ENCODE measurements at places on chromosomes 2 and 18. TPM values are rescaled to one million over a fixed set of nuclear protein-coding genes. Genes with fewer than 3 reads are reported as not detected.

DPYSL5 gene
- not detected for total RNA-seq

NCKAP5 gene
- 1.2 TPM for total RNA-seq

SKOR2 gene
- total RNA-seq = not detected

HAAO gene
- total RNA-seq = not detected

ZNF396 gene
- total RNA-seq = 0.79 TPM

LYG2 gene
- not detected for total RNA-seq

GRCh38 chr18:14941792-14942191, 193.8 kb downstream of the ANKRD30B start:
- no peak for DNase-seq

GRCh38 chr2:219688560-219689445, 61.4 kb downstream of the SLC4A3 start:
- peak; percentile 97 for DNase-seq

DNA sequence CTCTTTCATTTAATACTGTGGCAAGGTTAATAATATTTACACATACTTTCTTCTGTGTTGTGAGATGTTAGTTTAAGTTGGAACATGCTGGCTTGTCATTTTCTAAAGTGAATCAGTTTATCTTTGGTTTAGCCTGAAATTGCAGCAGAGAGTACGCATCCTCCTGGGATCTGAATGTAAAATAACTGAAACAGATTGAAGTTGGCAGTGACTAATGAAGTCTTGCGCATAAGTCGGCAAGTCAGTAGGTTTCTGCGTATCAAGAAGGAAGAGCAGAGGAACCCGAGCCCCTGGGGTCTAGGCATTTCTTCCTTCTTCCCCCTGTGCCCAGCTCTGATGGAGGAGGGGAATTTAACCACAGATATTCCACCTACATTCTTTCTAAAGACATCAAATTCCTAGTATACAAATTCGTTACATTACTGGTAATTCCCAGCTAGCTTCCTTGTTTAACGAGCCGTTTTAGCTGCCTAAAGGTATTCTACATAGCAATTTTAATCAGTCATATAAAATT, 392.1 kb upstream of the RAB12 start:
- DNase-seq = no peak

- DNase-seq = peak; percentile 59
Observed at GRCh38 chr18:51110073-51110797, 80.2 kb downstream of the SMAD4 start.

DNA sequence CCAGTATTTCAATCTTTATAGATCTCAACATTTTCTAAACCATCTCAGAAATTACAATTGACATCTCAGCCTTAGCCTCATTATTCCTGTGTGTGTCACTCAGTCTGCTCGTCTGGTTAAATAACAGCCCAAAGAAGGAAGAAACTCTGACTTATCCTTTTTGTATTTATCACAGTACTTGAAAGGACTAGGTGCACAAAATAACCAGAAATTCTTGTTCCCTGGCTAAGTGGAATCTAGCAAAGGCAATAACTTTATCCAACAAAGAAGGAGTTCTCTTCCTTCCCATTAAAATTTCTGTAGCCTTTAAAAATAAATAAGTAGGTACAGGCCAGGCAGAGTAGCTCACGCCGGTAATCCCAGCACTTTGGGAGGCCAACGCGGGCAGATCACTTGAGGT, 139.9 kb upstream of the PID1 start:
- no peak for DNase-seq

DNA sequence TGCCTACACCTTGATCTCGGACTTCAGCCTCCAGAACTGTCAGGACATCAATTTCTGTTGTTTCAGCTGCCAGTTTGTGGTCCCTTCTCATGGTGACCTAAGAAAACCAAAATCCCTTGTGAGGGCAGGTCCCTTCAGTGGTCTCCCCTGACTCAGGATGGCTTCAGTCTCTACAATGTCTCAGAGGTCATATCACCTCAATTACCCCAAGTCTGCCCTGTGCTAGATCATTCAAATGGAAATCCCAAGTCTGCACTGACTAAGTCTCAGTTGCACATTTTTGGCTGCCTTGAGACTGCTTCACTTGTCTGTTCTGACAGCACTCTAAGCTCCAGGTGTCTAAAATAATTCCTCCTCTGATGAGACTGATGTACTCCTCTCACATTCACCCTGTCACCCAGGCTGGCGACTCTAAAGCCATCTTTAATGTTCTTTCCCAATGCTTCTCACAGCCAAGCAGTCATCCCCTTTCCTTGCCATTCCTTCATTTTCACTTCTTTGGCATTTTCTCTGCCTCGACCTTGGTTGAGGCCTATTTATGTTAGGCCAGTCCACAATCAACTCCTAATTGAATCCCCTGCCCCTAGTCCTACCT, 470.8 kb downstream of the DLGAP1 start:
- DNase-seq = no peak

DNA sequence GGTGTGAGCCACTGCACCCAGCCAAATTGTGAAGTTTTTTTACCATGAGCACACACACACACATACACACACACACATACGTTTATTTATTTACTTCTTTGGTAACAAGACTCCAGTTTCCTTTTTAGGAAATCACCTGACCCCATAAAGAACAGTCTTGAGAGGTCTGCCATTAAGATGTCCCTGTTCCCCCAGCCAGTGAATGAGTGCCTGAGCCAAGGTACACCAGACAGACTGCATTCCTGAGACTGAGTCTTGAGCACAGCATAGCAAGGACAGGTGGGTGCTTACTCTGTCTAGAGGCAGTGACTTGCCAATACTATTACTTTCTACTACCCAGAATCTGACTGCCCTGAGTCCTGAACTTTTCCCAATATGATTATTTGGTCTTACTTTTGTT, 167.2 kb upstream of the SATB2 start:
- no peak for DNase-seq

- DNase-seq = no peak
Observed at GRCh38 chr18:34993289-34993688, 47.9 kb upstream of the MAPRE2 start.

- DNase-seq = peak; percentile 21
Observed at GRCh38 chr2:237669283-237669627, 41.9 kb downstream of the LRRFIP1 start.

- no peak for DNase-seq
Observed at GRCh38 chr2:86446060-86446459, 4.9 kb downstream of the KDM3A start.

- DNase-seq = no peak
Observed at GRCh38 chr2:217827430-217828201, 175.2 kb downstream of the TNS1 start.

DNA sequence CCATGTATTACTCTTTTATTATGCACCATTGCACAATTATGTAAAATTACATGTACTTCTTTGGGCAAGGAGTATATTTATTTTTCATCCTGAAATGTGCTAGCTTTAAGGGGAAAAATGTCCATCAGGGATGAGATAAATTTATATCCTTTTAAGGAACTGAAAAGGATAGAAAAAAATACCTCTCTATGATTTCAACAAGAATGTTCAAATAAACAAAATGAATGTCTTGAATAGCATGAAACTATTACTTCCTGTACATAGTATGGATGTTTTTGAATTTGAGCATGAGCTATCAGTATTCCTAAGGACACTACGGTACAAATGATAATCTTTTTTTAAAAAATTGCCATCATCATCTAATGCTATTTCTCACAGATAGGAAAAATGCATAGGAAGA, 1611.9 kb upstream of the ZEB2 start:
- DNase-seq = no peak

- no peak for DNase-seq
Observed at GRCh38 chr2:130791617-130791939, 36.2 kb downstream of the AMER3 start.

GRCh38 chr18:51074605-51075004, 44.6 kb downstream of the SMAD4 start:
- DNase-seq = no peak

- DNase-seq = peak; percentile 30
Observed at GRCh38 chr2:98911376-98912154, 24.5 kb downstream of the CRACDL start.

DNA sequence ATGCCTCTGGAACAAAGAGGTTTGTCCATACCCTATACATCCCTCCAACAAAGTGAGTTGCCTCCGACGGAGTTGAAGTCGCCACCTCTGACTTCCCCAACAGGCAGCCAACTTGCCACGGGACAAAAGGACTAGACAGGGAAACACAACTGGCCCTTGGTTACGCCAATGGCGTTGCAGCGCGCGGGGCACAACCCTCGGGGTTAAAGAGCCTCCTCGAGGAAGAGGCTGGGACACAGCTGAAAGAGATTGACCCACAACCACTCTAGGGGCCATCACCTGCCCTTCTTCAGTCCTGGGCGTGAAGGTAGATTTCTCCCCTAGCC, 545 bp downstream of the GTF3C2 start:
- DNase-seq = no peak
